ENCODE measurements at places on chromosomes 16 and 17.
A peak's percentile ranks its signal among the peaks of the same experiment; 100 is the strongest.

DNA sequence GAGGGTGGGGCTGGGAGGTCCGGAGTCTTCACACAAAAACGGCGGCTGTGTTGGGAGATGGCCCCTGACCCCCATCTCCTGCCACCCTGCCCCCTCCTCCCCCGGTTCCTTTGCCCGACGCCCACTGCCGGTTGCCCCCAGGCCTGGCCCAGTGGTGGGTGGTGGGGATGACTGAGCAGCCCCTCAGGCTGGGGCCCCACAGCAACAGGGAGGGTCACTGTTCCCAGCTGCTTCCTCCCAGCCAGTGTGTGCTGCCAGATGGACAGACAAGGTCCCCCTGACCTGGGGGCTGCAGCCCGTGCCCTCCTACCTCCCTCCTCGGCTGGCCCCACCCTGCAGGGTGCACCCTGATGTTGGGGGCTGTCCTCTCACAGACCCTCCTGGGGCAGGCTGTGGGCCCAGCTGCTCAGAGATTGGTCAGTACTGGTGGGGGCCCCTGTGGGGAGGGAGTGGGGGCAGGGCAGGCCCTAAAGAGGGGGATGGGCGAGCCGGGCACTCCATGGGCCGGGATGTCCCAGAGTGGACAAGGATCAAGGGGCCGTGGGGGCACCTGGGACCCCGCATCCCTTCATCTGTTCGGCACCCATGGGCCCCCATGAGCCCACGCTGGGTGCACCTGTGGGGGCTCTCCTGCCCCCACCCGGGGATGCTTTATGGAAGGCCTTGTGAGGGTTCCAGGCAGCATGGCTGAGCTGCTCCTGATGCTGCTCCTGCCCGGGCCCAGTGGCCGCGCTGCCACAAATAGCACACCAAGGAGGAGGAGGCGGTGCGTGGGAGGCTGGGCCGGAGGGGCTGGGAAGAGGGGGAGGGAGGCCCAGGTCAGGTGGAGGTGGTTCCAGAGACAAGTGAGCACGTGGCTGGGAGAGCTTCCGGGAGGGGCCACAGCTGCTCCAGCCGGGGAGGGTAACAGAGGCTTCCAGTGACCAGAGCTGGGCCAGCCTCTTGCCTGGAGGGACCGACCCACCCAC is 5.1 kb downstream of the C1QTNF8 start:
- DNase-seq, result no peak

DNA sequence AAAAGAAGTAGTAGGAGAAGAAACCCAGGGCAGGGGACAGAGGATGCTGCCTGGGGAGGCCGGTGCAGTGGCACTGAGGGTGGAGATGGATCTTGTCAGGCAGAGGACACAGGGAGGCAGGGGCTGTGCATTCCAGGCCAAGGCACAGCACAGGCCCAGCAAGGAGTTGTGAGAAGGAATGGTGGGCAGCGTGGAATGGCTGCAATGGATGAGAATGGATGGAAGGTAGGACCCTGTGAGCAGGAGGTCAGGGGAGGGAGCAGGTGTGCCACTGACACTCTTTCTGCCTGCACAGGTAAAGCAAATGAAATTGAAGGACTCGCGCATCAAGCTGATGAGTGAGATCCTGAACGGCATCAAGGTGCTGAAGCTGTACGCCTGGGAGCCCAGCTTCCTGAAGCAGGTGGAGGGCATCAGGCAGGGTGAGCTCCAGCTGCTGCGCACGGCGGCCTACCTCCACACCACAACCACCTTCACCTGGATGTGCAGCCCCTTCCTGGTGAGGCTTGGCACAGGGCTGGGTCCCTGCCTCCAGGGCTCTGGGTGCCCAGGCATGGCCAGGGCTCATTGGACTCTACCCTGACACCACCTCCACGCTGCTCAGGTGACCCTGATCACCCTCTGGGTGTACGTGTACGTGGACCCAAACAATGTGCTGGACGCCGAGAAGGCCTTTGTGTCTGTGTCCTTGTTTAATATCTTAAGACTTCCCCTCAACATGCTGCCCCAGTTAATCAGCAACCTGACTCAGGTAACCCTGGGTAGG is 32.8 kb downstream of the ABCC3 start:
- DNase-seq, result no peak

DNA sequence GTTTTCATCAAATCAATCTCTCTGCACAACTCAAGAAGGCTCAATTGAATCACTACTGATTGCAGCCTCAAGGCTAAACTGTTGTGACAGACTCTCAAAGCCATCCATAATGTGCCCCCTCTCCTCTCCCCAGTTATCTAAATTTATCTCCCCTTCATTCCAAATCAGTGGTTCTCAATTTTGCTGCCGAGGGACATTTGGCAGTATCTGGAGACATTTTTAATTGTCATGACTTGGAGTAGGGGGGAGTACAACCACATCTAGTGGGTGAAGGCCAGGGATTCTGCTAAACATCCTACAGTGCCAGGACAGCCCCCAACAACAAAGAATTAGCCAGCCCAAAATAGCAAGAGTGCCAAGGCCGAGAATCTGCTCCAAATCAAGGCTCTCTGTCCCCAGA is 9.1 kb downstream of the USP31 start:
- DNase-seq, result no peak

GRCh38 chr16:82630219-82630618 is 3.5 kb downstream of the CDH13 start:
- no peak for DNase-seq

- peak; percentile 83 for DNase-seq
These were observed 1.8 kb upstream of the UBTF start for GRCh38 chr17:44221084-44221861.

DNA sequence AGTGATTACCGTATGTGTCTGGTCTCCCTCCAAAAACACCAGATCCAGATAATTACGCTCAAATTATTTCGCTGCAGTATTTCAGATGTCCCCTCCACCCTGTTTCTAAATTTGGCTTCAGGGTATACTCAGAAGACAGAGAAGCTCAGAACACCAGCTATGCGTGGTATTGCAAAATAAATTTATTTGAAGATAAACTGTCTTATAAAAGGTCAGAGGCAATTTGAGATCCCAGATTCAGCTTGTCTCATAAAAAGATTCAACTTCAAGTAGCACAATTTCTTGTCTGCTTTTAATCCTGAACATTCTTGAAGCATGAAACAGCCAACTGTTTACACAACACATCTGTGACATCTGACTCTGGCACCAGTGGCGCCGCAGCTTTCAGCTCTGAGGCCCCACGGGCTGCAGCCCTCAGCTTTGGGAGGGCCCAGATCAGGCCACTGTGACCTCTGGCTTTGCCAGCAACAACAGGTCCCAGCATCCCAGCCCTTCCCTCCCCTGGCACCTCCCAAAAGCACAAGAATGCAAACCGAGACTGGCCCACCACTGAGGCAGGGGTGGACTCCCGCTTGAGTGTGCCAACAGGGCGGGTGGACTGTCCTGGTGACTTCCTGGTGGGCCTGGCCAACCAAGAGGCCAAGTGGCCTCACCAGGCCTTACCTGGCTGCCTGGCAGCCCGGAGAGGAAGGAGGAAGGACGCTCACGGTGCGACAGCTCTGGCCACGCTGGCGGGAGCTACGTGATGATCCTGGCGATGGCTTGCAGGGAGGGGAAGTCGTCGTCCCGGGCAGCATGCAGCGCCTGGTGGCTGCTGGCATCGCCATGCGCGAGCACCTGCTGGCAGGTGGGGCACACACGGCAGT is 8.0 kb downstream of the SYNGR3 start:
- DNase-seq, result no peak

GRCh38 chr16:48949636-48950035 is 332.0 kb downstream of the CBLN1 start:
- no peak for DNase-seq
